ENCODE measurements at places on chromosomes 1 and 21. TPM values are rescaled to one million over a fixed set of nuclear protein-coding genes. Genes with fewer than 3 reads are reported as not detected.

AMY1B gene
- not detected for total RNA-seq

SLC44A3 gene
- not detected for total RNA-seq

PLEKHA6 gene
- total RNA-seq: 0.25 TPM

CNKSR1 gene
- 1.1 TPM for total RNA-seq

DENND2C gene
- total RNA-seq: 0.42 TPM

LTN1 gene
- total RNA-seq: 25.5 TPM

TMEM59 gene
- 124 TPM for total RNA-seq

EEIG2 gene
- 13.8 TPM for total RNA-seq

CAPZB gene
- 298 TPM for total RNA-seq

SLC25A44 gene
- total RNA-seq: 26.7 TPM

CASQ1 gene
- total RNA-seq: not detected

F13B gene
- total RNA-seq: not detected

COL8A2 gene
- 0.48 TPM for total RNA-seq

ASAP3 gene
- 1.1 TPM for total RNA-seq

ANGPTL3 gene
- not detected for total RNA-seq

PRKCZ gene
- total RNA-seq: 12.6 TPM

C8B gene
- not detected for total RNA-seq

TP73 gene
- total RNA-seq: 0.84 TPM

OR2L3 gene
- not detected for total RNA-seq

KLHDC7A gene
- not detected for total RNA-seq

FAM131C gene
- 0.19 TPM for total RNA-seq

MAP10 gene
- total RNA-seq: 1.7 TPM

NCAM2 gene
- total RNA-seq: not detected

FCRLB gene
- 0.29 TPM for total RNA-seq

ITLN2 gene
- total RNA-seq: not detected

ZNF683 gene
- 1.6 TPM for total RNA-seq

CD244 gene
- 1.9 TPM for total RNA-seq

C1orf56 gene
- total RNA-seq: 1.7 TPM

LCK gene
- total RNA-seq: 294 TPM

OXCT2 gene
- 3.4 TPM for total RNA-seq

CKS1B gene
- 137 TPM for total RNA-seq

AADACL4 gene
- total RNA-seq: not detected

LCE2B gene
- total RNA-seq: not detected

Measured in activated CD8-positive, alpha-beta memory T cell treated with anti-CD3 and anti-CD28 coated beads for 36 hours (primary cell).